Foreskin fibroblast (primary cell): ENCODE measurements at places on chromosomes 2 and 18.

DNA sequence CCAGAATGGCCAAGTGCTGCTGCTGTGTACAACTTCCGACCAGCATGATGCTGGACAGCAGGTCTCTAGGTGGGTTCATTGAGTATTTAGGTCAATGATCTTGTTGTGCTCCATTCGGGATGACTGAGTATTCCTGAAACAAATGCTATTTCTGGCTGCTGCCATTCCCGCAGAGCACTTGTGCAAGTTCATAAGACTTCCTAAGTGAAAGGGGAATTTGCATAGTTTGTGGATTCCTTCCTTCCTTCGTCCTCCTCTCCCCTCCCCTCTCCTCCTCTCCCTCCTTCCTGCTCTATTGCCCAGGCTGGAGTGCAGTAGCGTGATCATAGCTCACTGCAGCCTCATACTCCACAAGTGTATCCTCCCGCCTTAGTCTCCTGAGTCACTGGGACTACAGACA, 40.4 kb downstream of the LDLRAD4 start:
- no peak for DNase-seq

- no peak for DNase-seq
These were observed 33.3 kb downstream of the C2orf76 start for GRCh38 chr2:119333360-119333759.

GRCh38 chr2:237403024-237403882, 10.7 kb downstream of the COL6A3 start:
- DNase-seq, result peak; percentile 87

GRCh38 chr2:16104949-16105668, 164.8 kb downstream of the MYCN start:
- DNase-seq, result no peak

- no peak for DNase-seq
These were observed 73.1 kb downstream of the EIF2AK3 start for GRCh38 chr2:88554189-88554588.

DNA sequence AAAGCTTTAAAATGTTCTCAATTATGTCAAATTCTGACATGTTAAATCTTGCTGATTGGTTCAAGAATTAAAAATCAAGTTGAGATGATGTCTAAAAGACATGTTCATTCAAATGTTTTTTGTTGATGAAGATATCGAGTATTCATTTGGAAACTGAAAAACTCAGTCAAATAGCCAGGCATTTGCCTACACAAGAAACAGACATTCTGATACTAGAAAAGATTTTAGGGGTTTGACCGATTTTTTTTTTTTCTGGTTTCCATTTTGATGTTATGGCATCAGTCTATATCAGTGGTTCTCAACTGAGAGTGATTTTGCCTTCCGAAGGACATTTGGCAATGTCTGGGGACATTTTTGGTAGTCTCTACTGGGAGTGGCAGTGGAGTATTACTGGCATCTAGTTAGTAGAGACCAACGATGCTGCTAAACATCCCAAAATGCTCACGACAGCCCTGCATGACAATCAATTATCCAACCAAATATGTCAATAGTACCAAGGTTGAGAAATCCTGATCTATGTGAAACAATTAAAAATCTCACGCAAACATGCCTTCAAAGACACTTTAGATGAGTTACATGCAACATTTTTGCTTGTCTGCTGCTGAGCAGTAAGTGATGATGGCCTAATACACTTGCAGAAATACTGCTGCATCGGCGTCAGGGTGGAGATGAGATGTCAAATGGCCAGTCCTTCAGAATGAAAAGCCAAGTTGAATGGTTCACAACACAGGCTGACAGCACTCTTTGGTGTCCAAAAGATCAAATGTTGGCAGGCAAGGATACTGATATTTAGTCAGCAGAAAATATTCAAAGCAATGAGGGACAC, 12.5 kb downstream of the RASGRP3 start:
- DNase-seq, result no peak

GRCh38 chr18:57816208-57816954, 13.3 kb upstream of the ATP8B1 start:
- DNase-seq, result no peak

DNA sequence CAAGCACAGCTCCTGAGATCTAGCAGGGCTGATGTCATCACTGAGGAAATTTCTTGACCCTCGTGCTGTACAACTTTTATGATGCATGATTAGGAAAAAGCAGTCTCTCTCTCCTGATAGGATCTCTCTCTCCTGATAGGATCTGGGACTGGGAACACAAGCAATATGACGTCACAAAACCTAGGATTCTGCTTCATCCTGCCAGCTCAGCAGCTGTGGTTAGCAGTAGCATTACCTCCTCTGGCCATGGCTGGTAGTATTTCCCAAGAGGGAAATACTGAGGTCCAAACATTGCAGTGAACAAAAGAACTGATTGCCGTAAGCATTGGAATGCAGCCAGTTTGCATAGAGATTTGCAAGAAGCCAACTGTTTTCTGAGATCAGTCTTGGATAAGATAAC, 521.2 kb upstream of the POU3F3 start:
- DNase-seq, result no peak

- no peak for DNase-seq
These were observed 669.8 kb downstream of the ZEB2 start for GRCh38 chr2:143850084-143850483.

DNA sequence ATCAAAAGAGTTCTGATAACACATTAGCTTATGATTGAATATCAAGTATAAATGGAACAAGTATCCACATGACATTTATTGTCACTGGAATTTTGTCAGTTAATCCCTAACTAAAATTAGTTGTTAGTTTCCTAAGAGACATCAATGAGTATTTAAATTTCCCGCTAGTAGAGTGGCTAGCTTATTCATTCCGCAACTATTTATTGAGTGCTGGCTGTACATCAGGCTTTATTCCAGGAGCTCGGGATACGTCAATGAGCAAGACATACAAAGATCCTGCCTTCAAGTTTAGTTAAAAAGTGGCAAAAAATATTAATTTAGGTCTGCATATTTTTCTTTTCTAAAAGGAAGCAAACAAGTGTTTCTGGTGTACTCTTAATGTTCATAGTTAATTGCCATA, 59.3 kb downstream of the PRKRA start:
- DNase-seq, result no peak

DNA sequence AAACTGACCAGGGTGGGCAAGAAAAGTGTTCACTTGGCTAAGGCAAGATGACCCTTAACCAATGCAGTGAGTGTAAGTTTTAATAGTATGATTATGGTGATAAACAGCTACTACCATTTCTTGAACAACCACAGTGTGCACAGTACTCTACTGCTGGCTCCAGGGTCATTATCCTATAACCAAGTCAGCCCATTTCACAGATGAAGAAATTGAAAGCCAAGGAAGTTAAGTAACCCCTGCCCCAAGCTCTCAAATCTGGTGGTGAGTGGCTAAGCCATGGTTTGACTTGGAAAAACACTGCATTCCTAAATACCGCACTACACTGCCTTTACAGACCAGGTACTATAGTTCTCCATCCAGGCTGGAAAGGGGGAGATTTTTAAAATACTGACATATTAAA, 5.7 kb downstream of the ZNF385B start:
- no peak for DNase-seq

- no peak for DNase-seq
These were observed 129.1 kb downstream of the TSN start for GRCh38 chr2:121884511-121884921.

DNA sequence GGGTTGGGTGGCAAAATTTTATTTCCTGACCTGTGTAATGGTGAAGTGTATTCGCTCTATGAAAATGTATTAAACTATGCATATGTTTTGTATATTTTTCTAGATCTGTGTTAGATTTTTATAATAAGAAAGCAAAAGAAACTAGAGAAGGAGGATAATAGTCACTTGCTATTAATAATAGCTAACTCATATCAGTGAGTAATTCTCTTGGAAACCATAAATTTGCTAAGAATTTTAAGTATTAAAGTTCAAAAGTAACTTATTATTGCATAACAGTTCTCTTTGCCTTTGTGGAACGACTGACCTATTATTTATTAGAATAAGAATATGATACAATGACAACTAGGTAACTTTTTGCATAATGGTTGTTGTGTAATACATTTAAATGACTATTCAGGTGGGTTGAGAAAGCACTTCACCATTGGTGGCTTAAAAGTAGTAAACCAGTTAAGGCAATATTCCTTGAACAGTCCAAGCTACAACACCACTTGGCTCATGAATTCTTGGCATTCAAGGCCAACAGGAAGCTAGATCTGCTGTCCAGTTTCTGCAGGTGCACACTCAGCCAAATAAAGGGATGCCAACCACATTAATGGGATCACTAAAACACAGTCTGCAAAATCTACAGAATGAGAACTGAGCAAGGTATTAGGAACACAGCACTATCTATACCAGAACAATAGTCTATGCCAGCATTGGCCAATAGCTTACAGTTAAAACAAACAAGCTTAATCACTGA, 921.3 kb downstream of the CPS1 start:
- DNase-seq, result no peak

DNA sequence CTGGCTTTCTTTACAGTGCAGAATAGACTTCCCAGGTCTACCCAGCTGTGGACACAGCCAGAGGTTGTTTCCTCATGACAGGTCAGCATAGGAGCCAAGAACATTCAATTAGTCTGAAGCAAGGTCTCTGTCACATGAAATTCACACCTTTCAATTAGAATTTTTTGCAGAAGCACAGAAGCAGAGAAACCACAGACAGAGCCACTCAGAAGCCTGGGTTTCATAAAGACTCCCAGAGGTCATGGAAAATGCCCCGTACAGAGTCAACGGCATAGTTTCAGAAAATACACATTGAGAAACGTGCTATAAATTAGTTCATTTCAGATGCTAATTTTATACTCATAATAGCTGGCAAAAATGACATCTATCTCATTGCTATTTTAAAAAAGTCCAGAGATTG, 87.0 kb upstream of the TMEM200C start:
- DNase-seq, result no peak

GRCh38 chr2:119464981-119465380, 33.3 kb downstream of the TMEM37 start:
- no peak for DNase-seq

GRCh38 chr18:24003288-24003687, 11.3 kb upstream of the TTC39C start:
- no peak for DNase-seq

DNA sequence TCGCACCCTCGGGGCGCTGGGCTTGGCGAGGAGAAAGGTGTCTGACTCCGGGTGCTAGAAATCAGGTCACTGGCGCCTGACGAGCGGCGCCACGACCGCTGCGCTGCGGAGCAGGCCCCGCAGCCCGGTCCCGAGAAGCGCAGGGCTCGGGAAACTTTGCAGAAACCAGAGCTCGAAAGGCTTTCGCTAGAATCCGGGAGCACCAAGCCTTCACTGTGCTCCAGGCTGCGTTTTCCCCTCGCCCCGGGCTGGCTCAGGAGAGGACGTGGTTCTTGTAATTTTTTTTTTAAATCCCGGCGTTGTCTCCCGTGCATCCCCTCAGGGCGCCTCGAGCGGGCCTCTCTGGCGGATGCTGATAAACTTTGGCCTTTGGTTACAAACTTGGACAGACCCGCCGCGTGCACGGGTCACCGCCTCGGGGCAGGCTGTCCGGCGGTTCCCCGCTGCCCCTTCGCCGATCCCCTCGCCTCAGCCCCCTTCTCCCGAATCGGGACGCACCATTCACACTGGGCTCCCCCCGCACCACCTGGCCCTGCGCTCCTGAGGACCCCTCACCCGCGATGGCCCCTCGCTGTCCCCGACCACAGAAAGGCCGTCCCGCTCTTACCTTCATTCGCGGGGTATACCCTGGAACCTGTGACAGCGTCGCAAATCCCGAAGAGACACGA, 419 bp downstream of the EPHA4 start:
- DNase-seq, result peak; percentile 24

DNA sequence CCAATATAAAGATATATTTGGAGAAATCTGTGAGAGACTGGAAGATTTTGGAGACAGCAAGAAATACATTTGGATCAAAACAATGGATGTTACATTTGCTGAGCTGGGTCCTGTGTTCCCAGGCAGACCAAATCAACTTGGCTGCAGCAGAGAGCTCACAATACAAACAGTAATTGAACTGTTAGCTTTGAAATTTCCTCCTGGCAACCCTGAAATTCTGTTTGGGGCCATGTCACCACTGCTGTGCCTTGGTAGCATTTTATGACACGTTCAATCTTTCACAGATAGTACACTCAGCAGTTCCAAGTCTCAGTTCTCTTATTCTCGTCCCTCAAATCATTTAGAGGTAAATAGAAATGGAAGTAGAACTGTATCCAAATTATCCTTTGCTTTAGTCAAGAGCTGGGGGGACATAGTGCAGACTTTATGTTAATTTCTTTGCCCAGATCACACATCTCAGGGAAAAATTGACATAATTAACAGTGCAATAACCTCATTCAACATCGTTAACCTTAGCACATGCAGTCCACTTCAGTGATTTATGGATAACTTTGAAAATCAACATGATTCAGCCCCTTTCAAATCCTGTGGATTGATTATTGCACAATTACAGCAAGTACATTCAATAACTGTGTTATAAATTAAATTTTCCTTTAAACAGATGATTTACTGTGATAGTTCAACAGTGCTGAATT, 277.4 kb upstream of the MC4R start:
- DNase-seq, result no peak

DNA sequence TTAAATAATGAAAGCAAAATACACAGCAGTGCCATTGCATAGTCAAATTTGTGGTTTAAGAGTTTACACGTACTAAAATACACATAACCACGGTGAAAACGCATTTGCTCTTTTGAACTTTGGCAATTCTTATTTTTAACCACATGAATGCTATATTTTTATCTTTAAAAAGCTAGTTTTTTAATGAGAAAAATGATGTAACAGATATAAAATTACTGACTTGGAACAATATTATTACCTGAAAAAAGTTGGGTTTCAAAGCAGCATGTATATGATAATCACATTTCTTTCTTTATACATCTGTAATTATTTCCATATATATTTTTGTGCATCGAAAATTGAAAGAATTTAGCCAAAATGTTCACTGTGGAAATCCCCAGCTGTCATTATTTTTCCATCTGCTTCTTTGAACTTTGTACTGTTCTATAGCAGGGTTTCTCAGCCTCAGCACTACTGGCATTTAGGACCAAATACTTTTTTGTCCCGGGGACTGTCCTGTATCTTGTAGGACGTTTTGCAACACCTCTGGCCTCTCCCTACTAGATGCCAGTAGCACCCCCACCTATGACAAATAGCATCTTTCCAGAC, 75.9 kb upstream of the CAB39 start:
- no peak for DNase-seq

DNA sequence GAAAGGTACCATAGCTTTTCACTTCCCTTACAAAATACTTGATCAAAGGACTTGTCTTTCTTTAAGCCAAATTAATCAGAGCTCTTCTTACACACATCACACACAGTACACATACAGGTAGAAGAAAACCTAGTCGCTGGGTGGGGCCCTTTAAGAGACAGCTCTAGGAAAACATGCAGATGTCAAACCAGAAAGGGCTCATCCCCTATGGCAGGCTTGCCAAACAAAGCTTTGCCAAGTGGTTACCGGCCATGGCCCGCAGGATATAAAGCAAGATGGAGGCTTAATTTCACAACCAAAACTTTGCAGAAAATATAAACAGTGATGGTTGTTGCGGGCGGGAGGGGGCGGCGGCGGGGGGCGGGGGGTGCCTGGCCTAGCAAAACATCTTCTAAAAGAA, 2156.0 kb upstream of the PIK3C3 start:
- no peak for DNase-seq
